Ammon's horn (tissue), 1 donor: ENCODE measurements at places on chromosomes 4 and X.

GRCh38 chr4:165331359-165331758 is 3.9 kb downstream of the MSMO1 start:
- no peak for DNase-seq

DNA sequence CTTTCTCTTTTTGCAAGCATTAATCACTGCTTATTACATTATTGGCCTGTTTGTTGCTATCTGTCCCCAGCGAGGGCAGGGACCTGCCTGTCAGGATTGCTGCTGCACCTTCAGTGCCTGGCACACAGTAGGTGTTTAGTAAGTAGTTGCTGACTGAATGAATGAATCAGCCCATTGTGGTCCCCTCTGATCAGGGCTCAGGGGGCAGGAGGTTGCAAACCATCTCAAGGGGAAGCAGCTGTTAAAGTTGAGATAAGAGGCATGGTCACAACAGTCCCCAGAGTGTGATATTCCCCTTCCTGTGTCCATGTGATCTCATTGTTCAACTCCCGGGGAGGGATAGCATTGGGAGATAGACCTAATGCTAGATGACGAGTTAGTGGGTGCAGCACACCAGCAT is 85.4 kb downstream of the WFS1 start:
- DNase-seq, result no peak

DNA sequence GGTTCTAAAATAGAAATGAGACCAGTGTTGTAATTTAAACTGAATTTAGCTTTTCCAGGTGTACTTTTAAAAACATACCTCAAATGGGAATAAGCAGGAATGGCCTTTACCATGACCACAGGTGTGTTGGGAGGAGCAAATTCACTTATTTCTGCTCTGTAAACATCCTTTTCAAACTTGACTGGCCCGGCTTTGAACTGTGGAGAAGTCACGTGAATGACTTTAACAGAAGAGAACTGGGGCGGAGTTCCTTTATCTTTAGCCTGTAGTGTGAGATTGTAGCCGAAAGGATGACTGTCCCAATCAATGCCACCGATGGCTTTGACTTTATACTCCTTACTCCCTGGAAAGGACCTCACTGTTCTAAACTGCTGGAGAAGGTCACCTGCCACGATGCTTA is 15.1 kb downstream of the FAT1 start:
- no peak for DNase-seq

- no peak for DNase-seq
Observed at GRCh38 chrX:47933946-47934345, 69.8 kb downstream of the ZNF182 start.

DNA sequence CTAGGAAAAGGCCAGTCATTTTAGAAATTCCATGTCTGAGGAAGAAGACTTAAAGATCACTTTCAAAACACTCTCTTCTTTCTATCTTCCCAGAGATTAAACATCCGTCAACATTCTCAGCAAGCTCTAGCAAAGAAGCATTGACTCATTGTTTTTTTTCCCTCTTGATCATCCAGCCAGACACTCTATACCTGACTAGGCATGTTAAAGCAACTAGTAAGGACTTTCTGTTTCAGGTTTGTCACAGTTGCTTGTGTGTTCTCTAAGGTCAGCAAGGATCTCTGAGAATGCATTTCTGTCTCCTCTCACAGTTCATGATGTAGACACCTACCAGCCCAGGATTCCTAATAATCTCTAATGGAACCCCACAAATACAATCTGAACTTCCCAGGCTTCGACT is 112.2 kb downstream of the IL13RA2 start:
- no peak for DNase-seq

GRCh38 chr4:144090744-144091143 is 49.8 kb downstream of the GYPA start:
- DNase-seq, result no peak

DNA sequence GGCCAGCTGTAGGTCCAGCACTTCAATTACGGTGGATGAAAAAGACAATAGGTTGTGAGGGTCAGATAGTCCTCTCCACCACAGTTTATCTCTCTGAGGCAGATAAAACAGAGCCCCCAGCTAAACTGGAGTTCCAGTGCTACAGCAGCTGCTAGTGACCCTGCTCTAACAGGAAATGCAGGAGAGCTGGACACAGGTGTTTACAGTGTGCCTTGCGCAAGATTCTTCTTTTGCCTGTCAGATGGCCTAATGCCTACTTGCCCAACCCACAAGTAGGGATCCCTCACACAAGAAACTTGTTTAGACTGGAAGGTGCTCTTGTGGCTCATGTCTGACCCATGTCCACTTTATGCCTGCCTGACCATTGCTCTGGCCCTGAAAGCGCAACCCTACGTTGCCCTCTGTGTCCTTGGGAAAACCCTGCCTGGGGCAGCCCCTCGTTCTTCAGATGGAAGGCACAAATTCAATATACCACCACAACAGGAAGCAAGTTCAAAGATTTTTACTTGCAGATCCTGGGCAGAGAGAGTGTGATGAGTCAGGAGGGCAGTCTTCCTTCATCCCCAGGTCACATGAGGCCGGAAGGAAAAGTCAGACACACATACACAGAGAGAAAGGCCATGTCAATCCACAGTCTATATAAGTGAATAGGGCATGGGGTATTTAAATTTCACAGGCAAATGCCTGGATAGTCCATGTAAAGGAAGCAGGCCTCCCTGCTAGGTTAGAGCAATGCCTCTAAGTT is 105.1 kb upstream of the ADGRL3 start:
- no peak for DNase-seq

GRCh38 chr4:12319765-12320164 is 891.1 kb upstream of the HS3ST1 start:
- DNase-seq, result peak; percentile 33

GRCh38 chrX:48514126-48514806 is 5.5 kb downstream of the PORCN start:
- no peak for DNase-seq

- no peak for DNase-seq
Observed at GRCh38 chrX:85504381-85504780, 124.9 kb upstream of the POF1B start.

GRCh38 chrX:13304052-13304451 is 15.8 kb downstream of the ATXN3L start:
- DNase-seq, result no peak

DNA sequence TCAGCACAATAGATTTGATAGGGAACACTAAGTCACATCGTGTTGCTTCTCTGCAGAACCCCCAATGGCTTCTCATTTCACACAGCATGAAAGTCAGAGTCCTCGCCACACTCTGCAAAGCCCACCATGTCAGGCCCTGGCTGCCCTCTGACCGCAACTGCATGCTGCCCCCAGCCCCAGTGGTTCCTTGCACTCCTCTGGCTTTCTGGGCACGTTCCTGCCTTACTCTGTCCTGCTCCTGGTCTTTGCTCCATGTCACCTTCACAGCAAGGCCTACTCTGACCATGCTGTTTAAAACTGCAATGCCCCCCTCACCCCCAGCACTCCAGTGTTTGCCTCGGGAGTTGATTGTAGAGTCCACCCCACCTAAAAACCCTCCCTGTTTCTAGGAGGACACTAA is 78.1 kb downstream of the EVC start:
- no peak for DNase-seq

DNA sequence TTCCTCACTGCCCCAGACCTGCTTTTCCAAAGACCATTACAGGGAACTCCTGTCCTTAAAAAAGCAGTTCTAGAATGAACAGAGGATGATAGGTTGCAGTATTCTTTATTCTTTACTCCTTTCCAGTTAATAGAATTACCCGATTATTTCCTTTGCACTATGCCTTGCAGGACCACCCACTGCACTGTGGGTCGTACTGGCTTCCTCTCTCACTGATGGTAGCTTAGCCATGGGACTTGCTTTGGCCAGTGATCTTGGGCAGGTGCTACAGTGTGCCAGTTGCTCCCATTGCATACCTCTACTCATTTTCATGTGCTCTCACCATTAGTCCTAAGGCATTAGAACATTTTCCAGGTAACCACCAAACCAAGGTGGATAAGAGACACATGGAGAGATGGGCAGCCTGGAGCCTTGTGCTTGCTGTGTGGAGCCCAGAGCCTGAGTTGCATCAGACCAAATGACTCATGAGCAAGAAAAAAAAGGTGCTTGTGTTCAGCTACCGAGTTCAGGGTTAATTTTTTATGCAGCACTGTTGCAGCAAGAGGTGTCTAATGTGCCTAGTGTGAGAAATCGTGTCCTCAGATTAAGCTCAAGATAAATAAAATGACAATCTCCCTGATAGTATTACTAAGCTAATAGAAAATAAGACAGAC is 7.6 kb upstream of the UNC5C start:
- DNase-seq, result no peak
